Activated T-helper 1 cell treated with anti-CD3 and anti-CD28 coated beads, Interleukin-12 subunit alpha, Interleukin-12 subunit beta, Interleukin-2, Interleukin-4 antibody, amounts not matched to agents 30 ng/mL and 10 ng/mL and 1 ng/mL, durations not matched to agents 14 hours and 24 hours and 36 hours (primary cell): ENCODE measurements at places on chromosomes 16 and 17. TPM values are rescaled to one million over a fixed set of nuclear protein-coding genes. Genes with fewer than 3 reads are reported as not detected.

CRYM gene
- not detected in 2 replicates for total RNA-seq

CTRB1 gene
- not detected in 2 replicates for total RNA-seq

TCAP gene
- total RNA-seq = 0.96 and 1.4 TPM in 2 replicates

MYH2 gene
- not detected in 2 replicates for total RNA-seq

NTN1 gene
- 0.34 and 0.44 TPM in 2 replicates for total RNA-seq

CX3CL1 gene
- total RNA-seq = not detected in 2 replicates

STARD3 gene
- 54.7 and 65.3 TPM in 2 replicates for total RNA-seq

GRAP gene
- total RNA-seq = 10.2 and 13.3 TPM in 2 replicates

KIAA0513 gene
- total RNA-seq = 12.6 and 12.9 TPM in 2 replicates

VMO1 gene
- total RNA-seq = not detected in 2 replicates

ABI3 gene
- total RNA-seq = 32.8 and 33.0 TPM in 2 replicates

NDE1 gene
- total RNA-seq = 87.4 and 91.8 TPM in 2 replicates

- no peak for DNase-seq
- H3K4me3 ChIP-seq = no peak overlapping the region
- H3K4me1 ChIP-seq = no peaks in the 10 kb centered on the region
- H3K36me3 ChIP-seq = no peaks in the 10 kb centered on the region
- H3K27me3 ChIP-seq = no peaks in the 10 kb centered on the region
Measured at GRCh38 chr16:73848993-73849392, 447.6 kb upstream of the PSMD7 start.

- no peak overlapping the region for H3K4me3 ChIP-seq
- no peaks in the 10 kb centered on the region for H3K4me1 ChIP-seq
- no peak for DNase-seq
- H3K27me3 ChIP-seq = peaks cover 7% of the 10 kb centered on the region
Measured at GRCh38 chr17:20966870-20967269, 75.9 kb downstream of the USP22 start.

DNA sequence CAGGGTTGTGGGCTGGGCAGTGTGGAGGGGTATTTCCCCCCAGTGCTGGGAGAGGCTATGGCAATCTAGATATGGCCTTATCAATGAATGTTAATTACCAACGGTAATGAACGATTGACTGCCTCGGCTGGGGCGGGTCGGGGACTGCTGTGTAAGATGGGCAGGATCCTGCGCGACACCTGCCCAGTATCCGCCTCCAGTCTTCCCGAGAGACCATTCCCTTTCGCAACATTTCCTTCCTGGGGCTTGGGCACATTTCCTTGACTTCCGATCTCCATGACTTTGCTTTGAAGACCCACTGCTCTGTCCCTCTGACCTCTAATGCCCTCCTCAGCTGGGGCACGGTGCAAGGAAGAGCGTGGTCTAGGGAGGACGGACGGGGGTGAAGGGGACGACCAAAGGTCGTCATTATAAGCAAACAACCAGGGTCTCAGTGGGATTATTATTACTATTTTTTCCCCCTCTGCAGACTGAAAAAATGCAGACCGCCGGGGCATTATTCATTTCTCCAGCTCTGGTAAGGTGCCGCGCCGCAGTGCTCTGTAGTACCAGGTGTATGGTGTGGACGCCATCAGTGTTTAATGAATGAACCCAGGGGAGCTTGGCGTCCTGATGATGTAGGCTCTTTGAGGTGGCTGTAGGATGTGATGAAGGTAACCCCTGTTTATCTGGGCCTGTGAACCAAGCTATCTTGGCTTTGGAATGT is 506 bp downstream of the ATP5MC1 start:
- peak overlapping the region; percentile 97 for H3K4me3 ChIP-seq
- no peak for DNase-seq
- H3K27me3 ChIP-seq = no peaks in the 10 kb centered on the region
- peak overlapping the region; percentile 95 for H3K27ac ChIP-seq
- peaks cover 31% of the 10 kb centered on the region for H3K4me1 ChIP-seq

GRCh38 chr17:1029196-1029921 is 32.4 kb downstream of the TIMM22 start:
- DNase-seq = no peak
- no peak overlapping the region for H3K27ac ChIP-seq
- no peaks in the 10 kb centered on the region for H3K27me3 ChIP-seq

- peaks cover 55% of the 10 kb centered on the region for H3K27me3 ChIP-seq
- no peak for DNase-seq
- H3K4me1 ChIP-seq = no peaks in the 10 kb centered on the region
- H3K36me3 ChIP-seq = no peaks in the 10 kb centered on the region
Measured at GRCh38 chr17:4584101-4584916, at the start of gene SMTNL2. Gene SMTNL2 (plus strand): TSS chr17:4584529. CDS start chr17:4584606, 77 bp downstream.

- H3K27me3 ChIP-seq = peaks cover 6% of the 10 kb centered on the region
- H3K36me3 ChIP-seq = peaks cover 6% of the 10 kb centered on the region
- peak; percentile 26 for DNase-seq
- H3K27ac ChIP-seq = peak overlapping the region; percentile 89
Measured at GRCh38 chr16:25966172-25967097, 274.7 kb downstream of the HS3ST4 start.

GRCh38 chr17:69729944-69730343 is 315.4 kb downstream of the MAP2K6 start:
- peaks cover 5% of the 10 kb centered on the region for H3K4me1 ChIP-seq
- H3K36me3 ChIP-seq = no peaks in the 10 kb centered on the region
- peaks cover 2% of the 10 kb centered on the region for H3K27me3 ChIP-seq
- no peak overlapping the region for H3K4me3 ChIP-seq

DNA sequence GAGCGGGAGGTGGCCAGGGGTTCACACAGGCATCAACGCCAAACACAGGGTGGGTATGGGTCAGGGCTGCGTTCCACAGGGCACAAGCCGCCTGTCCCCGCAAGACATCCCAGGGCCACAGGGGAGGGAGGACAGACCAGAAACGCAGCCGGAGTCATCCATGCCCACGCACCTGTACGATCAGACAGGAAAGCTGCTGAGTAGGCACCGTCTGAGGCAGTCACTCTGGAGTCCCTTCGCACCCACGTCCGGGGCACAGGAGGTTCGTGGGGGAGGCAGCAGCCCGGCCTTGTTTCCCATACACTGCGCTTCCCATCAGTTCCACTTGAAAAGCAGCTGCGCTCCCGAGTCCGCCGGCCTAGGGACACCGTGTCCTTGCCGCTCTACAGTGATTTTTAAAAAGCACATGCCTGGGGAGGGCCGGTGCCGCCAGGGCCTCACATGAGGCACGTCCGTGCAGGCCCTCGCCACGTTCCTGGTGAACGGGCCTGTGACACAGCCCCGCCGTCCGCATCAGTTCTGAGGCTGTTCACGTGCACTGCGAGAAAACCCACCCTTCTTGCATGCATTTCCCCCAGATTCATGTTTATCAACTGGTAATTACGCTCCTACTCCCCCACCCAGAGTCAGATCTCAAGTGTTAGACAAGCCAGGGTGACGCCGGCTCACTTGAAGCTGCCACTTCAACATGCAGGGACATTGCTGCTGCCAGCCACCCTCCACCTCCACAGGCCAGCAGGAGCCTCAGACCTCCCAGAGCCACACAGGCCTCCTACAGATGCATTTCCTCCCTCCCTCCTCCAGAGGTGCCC is 34.8 kb downstream of the WDR45B start:
- no peaks in the 10 kb centered on the region for H3K27me3 ChIP-seq
- no peak for DNase-seq
- no peak overlapping the region for H3K4me3 ChIP-seq
- no peak overlapping the region for H3K27ac ChIP-seq
- no peaks in the 10 kb centered on the region for H3K4me1 ChIP-seq

GRCh38 chr16:22838681-22839080 is 24.7 kb downstream of the HS3ST2 start:
- DNase-seq = no peak
- H3K4me3 ChIP-seq = no peak overlapping the region
- H3K27me3 ChIP-seq = peaks cover 11% of the 10 kb centered on the region
- H3K4me1 ChIP-seq = no peaks in the 10 kb centered on the region

DNA sequence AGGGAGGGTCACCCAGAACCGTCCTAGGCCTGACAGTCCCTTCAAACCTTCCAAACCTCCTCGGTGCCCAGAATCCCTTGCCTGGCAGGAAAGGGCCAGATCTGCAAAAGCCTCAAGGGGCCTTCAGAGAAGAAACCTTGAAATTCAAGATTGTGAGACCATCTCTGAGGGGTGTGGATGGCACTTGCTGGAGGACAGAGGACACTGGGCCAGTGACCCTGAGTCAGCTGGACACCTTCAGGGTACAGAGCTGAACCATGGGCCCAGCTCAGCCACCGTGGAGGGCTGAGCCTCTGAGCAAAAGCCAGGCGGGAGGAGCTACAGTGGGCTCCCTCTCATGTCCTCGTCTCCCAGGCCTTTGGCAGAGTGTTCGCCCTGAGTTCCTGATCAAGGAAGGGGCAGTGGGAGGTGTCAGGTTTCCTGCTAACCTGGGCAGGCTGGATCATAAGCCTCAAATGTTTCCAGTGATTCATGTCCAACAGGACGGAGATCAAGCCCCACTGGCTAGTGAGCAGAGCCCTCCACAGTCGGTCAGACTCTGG is 3.0 kb downstream of the PDILT start:
- H3K36me3 ChIP-seq = no peaks in the 10 kb centered on the region
- H3K4me1 ChIP-seq = no peaks in the 10 kb centered on the region
- DNase-seq = no peak

- H3K27me3 ChIP-seq = no peaks in the 10 kb centered on the region
- H3K36me3 ChIP-seq = no peaks in the 10 kb centered on the region
- H3K4me3 ChIP-seq = no peak overlapping the region
- no peaks in the 10 kb centered on the region for H3K4me1 ChIP-seq
- DNase-seq = no peak
Measured at GRCh38 chr17:71710816-71711215, 410.0 kb upstream of the SOX9 start.

DNA sequence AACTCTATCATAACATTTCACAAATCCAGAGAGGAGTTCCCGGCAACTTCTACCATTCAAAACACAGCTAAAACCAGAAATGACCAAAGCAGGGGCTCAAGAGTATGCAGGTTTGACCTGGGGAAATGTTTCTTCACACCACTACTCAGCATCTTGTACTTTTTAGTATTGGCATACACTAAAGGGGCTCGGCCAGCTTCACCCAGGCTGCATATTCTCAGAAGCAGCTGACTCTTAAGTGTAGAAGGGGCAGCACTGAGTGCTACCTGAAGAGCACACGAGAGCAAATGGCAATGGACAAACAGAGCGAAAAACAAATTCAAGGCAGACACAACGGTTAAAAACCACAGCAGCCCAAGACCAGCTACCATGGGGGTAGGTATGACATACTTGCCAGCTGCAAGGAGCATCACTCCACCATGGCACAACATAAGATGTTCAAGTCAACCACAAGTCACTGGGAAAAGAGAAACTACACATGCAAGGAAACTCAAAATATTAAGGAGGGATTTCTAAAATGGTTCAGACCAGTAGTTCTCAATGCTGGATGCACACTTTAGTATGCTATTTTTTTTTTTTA is 34.4 kb downstream of the N4BP1 start:
- H3K27me3 ChIP-seq = no peaks in the 10 kb centered on the region
- no peak for DNase-seq
- H3K36me3 ChIP-seq = peaks cover 38% of the 10 kb centered on the region

DNA sequence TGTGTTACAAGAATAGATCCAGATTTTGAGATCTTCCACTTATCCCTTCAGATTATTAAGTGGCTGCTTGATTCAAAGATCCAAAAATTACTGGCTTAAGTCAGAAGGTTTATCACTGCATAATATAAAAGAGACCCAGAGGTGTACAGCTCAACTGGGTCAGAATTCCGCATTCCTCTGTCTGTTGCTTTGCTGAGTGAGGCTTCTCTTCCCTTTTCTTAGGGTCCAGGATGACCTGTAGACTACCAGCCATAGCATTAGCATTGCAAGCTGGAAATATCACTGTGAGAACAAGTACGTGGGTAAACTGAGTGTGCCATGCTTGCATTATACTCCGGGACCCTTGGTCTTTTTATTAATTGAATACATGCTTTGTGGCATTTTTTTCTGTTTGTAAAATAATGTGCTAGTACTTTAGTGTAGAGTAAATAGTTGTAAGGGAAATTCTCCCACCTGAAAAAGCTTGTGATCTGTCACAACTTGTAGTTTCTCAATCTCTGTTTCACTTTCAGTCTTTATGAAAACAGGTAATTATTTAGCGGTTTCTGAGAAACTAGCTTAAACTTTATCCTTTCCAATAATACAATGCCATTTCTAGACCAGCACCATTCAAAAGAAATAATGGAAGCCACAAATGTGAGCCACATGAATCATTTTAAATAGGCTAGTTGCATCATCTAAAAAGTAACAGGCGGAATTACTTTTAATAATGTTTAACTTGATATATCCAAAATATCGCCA is 61.6 kb downstream of the TNRC6C start:
- H3K4me3 ChIP-seq = peak overlapping the region; percentile 52
- no peaks in the 10 kb centered on the region for H3K27me3 ChIP-seq
- peaks cover 4% of the 10 kb centered on the region for H3K36me3 ChIP-seq
- peak overlapping the region; percentile 64 for H3K27ac ChIP-seq
- no peak for DNase-seq

DNA sequence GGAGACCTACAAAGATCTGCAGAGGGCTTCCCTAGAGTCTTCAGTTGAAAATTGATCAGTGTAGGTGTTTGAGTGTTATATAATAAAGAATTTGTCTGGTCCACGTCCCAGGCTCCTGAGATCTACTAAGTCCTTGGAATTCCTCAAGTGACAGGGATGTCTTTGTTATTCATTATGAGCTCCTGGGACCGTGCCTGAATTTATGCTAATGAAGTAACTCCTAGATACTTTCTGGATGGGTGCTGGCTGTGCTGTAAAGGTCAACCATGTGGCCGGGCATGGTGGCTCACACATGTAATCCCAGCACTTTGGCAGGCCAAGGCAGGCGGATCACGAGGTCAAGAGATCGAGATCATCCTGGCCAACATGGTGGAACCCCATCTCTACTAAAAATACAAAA is 43.7 kb downstream of the CDC27 start:
- no peaks in the 10 kb centered on the region for H3K4me1 ChIP-seq
- DNase-seq = no peak
- no peak overlapping the region for H3K27ac ChIP-seq
- no peak overlapping the region for H3K4me3 ChIP-seq
- H3K27me3 ChIP-seq = no peaks in the 10 kb centered on the region
- H3K36me3 ChIP-seq = peaks cover 33% of the 10 kb centered on the region

- no peak for DNase-seq
- no peak overlapping the region for H3K27ac ChIP-seq
- H3K27me3 ChIP-seq = peaks cover 9% of the 10 kb centered on the region
- no peak overlapping the region for H3K4me3 ChIP-seq
- no peaks in the 10 kb centered on the region for H3K4me1 ChIP-seq
- no peaks in the 10 kb centered on the region for H3K36me3 ChIP-seq
Measured at GRCh38 chr17:80523956-80524712, 20.5 kb upstream of the RPTOR start.

- no peaks in the 10 kb centered on the region for H3K36me3 ChIP-seq
- no peaks in the 10 kb centered on the region for H3K4me1 ChIP-seq
- H3K27me3 ChIP-seq = no peaks in the 10 kb centered on the region
Measured at GRCh38 chr17:11816409-11816808, 180.9 kb downstream of the ZNF18 start.

DNA sequence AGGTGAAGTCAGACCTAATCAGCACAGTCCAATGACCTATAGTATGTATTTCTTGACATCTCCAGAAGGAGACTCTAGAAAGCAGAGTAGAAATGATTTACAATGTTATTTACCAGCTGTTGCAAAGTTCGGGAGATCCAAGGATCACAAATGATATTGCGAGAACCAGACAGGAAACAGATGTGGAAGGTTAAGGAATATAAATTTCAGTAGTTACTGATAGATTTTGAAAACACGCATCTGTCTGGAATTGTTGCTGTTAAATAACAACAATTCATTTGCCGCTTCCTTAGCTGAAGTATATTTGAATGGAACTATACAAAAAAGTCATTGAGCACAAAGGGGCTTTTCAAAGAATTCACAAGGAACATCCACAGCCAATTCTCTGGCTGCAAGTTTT is 72.0 kb downstream of the STXBP4 start:
- no peak for DNase-seq
- H3K4me3 ChIP-seq = no peak overlapping the region
- H3K4me1 ChIP-seq = peaks cover 32% of the 10 kb centered on the region
- no peak overlapping the region for H3K27ac ChIP-seq
- H3K27me3 ChIP-seq = no peaks in the 10 kb centered on the region
